ENCODE measurements at places on chromosomes 1 and 21.
A peak's percentile ranks its signal among the peaks of the same experiment; 100 is the strongest.

DNA sequence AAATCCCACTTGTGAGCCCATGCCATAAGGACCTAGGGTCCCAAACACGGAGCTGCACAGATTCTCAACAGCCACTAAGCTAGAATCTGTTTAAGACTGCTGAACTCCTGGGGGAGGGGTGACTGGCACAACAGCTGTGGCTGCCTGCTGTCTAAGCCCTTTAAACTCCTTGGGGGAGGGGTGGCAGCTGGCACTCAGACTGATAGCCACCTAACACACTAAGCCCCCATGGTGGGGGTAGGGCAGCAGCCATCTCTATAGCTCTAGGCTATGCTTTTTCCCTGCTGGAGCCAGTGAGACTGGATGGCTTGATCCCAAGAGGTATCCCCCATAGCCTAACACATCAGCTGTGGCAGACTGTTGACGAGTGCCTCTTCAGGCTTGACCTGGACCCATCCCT, 73.3 kb upstream of the FMO3 start:
- DNase-seq, result no peak

DNA sequence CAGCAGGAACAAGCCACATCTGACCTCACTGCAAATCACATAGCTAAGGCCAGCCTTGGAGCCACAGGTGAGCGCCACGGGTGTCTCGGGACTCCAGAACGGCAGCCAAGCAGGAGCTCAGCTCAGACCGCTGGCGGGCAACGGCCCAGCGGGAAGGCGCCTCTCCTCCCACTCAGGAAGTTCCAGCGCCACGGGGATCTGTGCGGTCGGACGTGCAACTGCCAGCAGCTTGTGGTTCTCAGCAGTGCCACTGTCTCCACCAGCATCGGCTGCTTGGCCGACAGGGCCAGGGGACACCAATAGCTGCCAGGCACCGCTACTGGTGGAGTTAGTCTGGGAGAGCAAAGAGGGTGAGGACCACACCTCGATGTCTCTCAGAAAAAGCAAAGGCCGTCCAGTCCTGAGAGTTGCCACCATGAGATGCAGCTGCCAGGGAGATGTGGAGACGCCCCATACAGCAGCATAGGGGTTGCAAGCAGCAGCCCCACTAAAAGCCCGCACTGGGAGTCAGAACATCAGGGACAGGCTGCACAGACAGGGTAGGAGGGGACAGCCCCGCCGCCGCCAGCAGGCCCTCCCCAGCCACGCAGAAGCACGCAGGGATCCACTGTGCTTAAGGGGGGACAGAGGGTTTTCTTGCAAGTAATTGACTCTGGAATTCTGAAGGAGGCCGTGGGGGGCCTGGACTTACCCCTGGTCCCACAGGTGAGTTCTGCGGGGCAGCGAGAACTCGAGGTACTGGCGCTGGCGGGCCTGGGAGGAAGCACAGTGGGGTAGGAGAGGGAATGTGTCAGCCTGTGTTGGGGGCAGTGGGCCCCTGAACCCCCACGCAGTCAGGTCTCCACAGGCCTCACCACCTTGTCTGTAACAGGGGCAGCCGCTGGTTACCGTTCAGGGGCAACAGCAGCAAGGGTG, 83.5 kb downstream of the NPHP4 start:
- no peak for DNase-seq

- DNase-seq, result no peak
These were observed 841.9 kb downstream of the LTN1 start for GRCh38 chr21:28150778-28151177.

- DNase-seq, result no peak
These were observed 16.4 kb upstream of the TARBP1 start for GRCh38 chr1:234495231-234495990.

GRCh38 chr1:5620997-5621396, 371.2 kb downstream of the NPHP4 start:
- DNase-seq, result no peak

DNA sequence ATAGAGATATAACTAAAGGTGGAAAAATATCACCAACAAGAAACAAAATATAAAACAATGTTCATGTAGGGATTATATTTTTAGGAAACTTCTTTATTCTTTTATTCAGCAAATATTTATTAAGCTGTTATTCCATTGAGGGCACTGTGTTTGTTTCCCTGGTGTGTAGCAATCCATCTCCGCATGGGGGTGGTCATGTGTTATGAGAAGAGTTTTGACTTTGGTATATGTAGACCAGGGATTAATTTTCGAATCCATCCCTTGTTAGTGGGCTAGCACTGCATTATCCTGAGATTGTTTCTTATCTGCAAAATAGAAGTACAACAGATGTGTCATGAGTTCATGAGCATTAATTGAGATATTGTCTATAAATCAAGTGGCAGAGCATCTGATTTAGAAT, 190.2 kb upstream of the LRRC7 start:
- no peak for DNase-seq

DNA sequence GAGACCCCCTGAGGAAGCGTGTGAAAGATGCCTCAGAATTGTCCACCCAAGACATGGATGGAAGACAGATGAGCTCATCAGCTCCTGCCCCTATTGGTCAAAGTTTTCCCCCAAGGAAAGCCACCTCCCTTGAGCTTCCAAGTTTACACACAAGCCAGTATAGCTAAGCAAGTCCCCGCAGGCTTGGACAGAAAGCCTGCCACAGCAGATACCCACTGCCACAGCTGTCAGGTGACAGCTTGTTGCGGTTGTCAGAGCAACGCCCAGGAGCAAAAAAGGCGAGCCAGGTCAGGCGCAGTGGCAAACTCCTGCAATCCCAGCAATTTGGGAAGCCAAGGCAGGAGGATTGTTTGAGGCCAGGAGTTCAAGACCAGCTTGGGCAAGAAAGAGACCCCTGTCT, 60.9 kb upstream of the IFNAR2 start:
- no peak for DNase-seq

DNA sequence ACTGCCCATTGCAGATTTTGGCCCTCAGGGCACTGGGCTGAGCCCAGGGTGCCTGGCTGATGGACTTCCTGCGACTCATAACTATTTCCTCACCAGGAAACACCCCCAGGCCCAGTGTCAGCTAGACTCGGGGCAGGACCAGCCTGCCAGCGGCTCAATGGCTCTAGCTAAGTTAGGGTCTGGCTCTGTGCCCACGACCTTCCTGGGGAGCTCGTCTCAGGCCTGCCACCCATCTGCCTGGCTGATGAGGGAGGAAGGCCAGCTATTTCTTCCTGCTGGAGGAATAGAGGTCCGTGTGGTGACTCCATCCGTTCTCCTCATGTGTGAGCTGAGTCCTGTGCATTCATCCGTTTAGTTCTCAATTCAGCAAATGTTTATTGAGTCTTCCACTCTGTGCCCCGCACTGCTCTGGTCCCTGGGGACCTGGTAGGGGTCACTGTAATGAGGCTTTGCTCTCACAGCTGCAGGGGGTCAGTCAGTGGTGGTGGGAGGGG, 44.5 kb downstream of the KIRREL1 start:
- DNase-seq, result no peak

GRCh38 chr1:232626452-232626851, 3.5 kb downstream of the SIPA1L2 start:
- no peak for DNase-seq

DNA sequence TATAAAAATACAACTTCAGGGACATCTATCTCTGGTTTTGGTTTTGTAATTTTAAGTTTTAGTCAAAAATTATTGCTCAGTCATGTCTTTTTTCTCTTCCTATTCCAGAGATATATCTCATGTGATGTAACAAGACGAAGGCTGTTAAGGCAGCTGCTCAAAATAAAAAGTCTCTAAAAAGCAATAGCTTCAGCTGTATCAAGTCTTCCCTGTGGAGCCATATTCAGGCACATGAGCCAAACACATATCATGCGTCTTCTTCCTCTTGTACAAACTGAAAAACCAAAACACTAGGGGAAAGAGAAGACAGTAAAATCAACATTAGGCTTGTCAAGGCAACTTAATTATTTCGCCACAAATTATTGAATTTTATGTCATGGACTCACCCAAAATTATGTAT, 240.7 kb downstream of the NRIP1 start:
- DNase-seq, result no peak

GRCh38 chr1:109959632-109959973, 25.0 kb upstream of the AHCYL1 start:
- no peak for DNase-seq

- no peak for DNase-seq
These were observed 1301.4 kb downstream of the PLA2G4A start for GRCh38 chr1:188129856-188130838.

- no peak for DNase-seq
These were observed 409.1 kb downstream of the SETD4 start for GRCh38 chr21:35651196-35651595.

GRCh38 chr1:226148121-226148648, 38.4 kb downstream of the ACBD3 start:
- DNase-seq, result no peak

- DNase-seq, result peak; percentile 34
These were observed 546 bp downstream of the DONSON start for GRCh38 chr21:33587792-33588484.

GRCh38 chr1:170594066-170594626, 62.2 kb downstream of the GORAB start:
- DNase-seq, result no peak

- DNase-seq, result no peak
These were observed 142.0 kb upstream of the C1orf105 start for GRCh38 chr1:172278478-172278877.

DNA sequence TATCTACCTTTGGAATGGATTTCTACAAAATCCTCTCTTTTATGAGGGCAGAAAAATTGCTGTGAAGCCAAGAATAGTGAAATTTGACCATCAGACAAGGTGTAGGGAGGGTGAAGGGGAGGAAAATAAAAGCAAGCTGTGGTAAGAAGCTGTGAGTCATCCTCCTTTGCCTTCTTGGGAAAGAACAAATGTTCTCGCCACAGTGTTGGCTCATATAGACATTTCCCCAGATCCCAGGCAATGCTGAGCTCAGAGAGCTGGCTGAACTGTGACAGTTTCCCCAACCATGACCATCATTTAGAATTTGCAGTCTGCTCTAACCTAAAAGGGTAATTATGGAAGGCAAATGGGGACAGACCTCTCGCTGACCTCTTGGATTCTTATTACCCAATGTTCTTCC, 235.4 kb downstream of the PBX1 start:
- DNase-seq, result no peak

- DNase-seq, result no peak
These were observed 93.4 kb downstream of the GDAP2 start for GRCh38 chr1:117836069-117836468.

- no peak for DNase-seq
These were observed 740 bp downstream of the ZNF691 start for GRCh38 chr1:42847111-42847595.

GRCh38 chr1:2472561-2473177, 3.4 kb upstream of the PLCH2 start:
- no peak for DNase-seq

GRCh38 chr1:153968408-153968807, 706 bp downstream of the CREB3L4 start:
- no peak for DNase-seq

GRCh38 chr1:100622037-100622436, 84.1 kb downstream of the GPR88 start:
- DNase-seq, result no peak

DNA sequence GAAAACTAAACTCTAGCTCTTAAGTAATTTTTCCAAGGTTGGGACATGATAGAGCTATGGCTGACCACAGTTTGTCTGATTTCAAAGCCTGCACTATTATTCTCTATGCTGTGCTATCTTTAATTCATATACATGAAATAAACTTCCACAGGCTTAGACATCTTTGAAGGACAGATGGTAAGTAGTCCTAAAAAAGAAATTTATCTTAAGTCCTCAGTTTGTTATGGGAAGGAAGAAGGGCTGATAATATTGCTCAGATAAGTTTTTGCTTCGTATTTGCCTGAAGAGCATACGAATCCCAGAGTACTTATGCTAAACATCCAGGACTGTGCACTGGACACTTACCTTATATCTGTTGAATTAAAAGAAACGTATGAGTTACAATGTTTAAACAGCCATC, 39.6 kb downstream of the VCAM1 start:
- DNase-seq, result no peak

GRCh38 chr1:101360506-101360905, 123.7 kb downstream of the S1PR1 start:
- DNase-seq, result no peak

GRCh38 chr1:72066431-72066830, 215.9 kb downstream of the NEGR1 start:
- no peak for DNase-seq

- no peak for DNase-seq
These were observed 19.8 kb downstream of the AVPR1B start for GRCh38 chr1:206097381-206097780.

DNA sequence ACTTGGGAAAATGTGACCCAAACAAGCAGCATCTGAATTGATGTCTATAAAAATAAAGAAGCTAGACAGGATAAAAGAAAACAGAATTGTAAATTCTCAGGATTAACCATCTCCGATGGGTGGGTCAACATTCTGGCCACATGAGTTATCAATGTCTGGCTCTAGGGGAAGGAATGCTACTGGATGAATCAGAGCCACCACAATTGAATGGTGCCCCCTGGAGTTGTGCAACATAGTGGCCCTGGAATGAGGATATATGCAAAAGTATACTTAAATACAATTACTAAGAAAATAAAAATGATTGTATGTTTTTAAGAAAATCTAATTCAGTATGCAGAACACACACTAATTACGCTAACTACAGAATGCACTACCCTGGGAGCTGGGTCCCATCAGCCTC, 185.6 kb downstream of the TGFBR3 start:
- DNase-seq, result no peak

GRCh38 chr1:37125295-37125694, 91.0 kb upstream of the GRIK3 start:
- DNase-seq, result no peak

GRCh38 chr1:65267271-65267670, 42.1 kb upstream of the DNAJC6 start:
- no peak for DNase-seq
